Esophagus muscularis mucosa (tissue), 4 donors: ENCODE measurements at places on chromosomes 3 and 15. TPM values are rescaled to one million over a fixed set of nuclear protein-coding genes. Genes with fewer than 3 reads are reported as not detected.

Gene RNU6-1
- not detected for total RNA-seq

Gene ZBED2
- total RNA-seq = not detected

Gene FBXL22
- total RNA-seq = 81.6 TPM

GRCh38 chr15:94844198-94844537 lies 612.8 kb downstream of the MCTP2 start:
- no peak for DNase-seq

- DNase-seq = no peak
Observed at GRCh38 chr3:180918542-180918941, 6.1 kb downstream of the FXR1 start.

- DNase-seq = no peak
Observed at GRCh38 chr15:64426845-64427465, 33.4 kb upstream of the ZNF609 start.

GRCh38 chr15:90583471-90584252 lies 53.9 kb downstream of the CRTC3 start:
- no peak for DNase-seq
